Germinal center (tissue), 1 donor: ENCODE measurements at places on chromosomes 5 and 9.

DNA sequence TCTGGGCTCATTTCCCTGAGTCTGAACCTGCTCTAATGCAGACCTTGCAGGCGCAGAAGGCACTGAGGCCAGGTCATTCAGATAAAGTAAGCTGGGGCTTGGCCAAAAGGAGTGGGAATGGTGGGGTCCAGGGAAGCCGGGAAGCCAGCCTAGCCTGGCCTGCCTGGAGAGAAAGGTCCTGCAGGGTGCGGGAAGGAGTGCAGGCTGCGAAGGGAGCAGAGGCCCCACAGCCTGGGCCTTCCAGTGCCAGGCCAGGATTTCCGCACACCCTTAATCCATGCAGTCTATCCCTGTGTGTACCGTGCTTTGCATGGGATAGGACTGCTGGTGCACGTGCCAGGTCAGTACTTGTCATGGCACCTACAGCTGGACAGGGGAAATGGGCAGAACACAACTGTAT lies 3.6 kb upstream of the STING1 start:
- no peak for DNase-seq

- DNase-seq, result no peak
Observed at GRCh38 chr9:69199769-69200470, 25.8 kb downstream of the TJP2 start.

GRCh38 chr9:100083448-100084127 lies 15.2 kb downstream of the ERP44 start:
- no peak for DNase-seq

- no peak for DNase-seq
Observed at GRCh38 chr9:79665369-79665768, 93.6 kb downstream of the TLE4 start.
